CD4-positive, alpha-beta T cell (primary cell): ENCODE measurements at places on chromosomes 7 and 10.
A peak's percentile ranks its signal among the peaks of the same experiment; 100 is the strongest.

GRCh38 chr7:107660381-107661080 lies at the start of gene SLC26A4:
TSS of gene SLC26A4 (plus strand) at chr7:107660828. CDS start at chr7:107661642, 814 bp downstream.
- DNase-seq = no peak

- no peak for DNase-seq
Measured at GRCh38 chr10:30284865-30285594, 64.0 kb downstream of the MTPAP start.

DNA sequence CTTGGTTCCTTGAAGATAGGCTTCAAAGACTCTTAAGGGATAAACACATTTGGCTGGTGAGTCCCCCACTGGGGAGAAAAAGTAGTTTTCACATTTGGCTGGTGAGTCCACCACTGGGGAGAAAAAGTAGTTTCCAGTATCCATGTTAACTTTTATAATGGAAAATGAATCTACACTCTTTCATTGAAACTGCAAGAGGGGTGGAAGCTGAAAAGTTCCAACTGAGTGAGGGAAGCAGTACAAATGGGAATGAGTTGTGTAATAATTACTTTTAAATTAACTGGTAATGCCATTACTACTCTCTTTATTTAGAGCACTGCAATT lies 153.9 kb downstream of the MLLT10 start:
- no peak for DNase-seq

DNA sequence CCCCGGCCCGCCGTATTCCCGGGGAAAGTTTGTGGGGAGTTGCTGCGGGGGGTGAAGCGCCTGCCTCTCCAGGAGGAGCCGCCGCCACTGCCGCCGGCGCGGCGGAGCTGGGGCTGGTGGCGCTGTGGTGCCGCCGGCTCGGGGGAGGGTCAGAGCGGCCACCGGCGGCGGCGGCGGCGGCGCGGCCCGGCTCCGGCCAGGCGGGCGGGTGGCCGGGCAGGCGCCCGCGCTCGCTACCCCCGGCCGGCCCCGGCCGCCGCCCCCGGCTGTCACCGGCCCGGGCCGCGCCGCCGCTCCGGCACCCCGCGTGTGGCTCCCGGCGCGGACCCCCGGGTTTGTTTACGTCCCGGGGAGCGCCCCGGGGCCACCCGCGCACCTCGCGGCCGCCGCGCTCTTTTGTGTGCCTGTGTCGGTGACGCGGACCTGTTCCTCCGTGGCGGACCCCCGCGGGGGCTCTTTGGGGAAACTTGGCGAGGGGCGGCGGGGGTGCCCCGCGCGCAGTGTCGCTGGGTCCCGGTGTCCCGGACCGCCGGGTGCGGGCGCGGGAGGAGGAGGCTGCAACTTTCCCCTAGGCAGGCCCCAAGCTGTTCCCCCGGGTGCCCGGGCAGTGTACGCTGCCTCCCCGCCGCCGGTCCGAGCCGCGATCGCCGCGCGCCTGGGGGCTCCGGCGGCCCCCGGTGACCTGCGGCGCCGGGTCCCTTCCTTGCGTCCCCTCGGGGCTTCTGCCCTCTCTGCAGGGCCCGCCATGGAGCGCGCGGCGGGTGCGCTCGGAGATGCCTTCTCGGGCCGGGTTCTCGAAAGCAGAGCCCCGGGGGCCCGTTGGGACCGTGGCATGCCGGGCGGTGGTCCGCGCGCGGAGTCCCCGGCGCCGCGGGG lies 593 bp upstream of the CUX1 start:
- no peak for DNase-seq

DNA sequence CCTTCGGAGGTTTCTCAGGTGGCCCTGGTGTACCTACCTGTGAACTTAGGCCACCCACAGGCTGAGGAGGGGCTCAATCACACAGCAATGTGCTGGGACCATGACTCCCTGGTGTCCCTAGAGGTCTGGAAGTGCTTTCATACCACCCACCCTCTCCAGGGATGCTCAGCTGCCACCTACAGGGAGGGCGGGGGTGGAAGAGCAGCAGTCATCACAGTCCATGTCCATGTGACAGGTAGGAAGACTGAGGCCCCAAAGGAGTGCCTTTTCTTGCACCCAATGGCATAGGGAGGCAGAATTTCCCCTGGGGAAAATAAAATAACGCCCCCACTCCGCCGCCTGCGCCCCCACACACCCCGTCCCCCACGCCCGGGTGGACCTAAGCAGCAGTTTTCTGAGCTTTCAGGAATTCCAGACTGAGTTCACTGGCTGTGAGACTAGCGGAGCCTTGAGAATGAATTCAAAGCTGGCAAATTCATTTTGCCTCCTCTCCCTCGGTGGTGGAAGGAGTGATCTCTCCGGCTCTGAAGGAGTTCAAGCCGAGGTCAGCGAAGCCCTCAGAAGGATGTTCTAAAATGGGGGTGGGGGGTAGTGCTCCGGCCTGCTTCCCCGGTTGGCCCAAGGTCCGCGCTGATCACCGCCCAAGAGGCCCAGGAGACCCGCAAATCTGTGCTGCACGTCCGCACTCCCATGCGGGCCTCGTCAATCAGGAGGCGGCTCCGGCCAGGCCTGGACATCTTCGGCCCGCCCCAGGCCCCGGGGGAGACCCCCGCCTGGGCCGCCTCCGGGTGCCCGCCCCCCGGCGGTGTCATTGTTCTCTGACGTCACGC lies 2.1 kb upstream of the ZMIZ1 start:
- DNase-seq = no peak

DNA sequence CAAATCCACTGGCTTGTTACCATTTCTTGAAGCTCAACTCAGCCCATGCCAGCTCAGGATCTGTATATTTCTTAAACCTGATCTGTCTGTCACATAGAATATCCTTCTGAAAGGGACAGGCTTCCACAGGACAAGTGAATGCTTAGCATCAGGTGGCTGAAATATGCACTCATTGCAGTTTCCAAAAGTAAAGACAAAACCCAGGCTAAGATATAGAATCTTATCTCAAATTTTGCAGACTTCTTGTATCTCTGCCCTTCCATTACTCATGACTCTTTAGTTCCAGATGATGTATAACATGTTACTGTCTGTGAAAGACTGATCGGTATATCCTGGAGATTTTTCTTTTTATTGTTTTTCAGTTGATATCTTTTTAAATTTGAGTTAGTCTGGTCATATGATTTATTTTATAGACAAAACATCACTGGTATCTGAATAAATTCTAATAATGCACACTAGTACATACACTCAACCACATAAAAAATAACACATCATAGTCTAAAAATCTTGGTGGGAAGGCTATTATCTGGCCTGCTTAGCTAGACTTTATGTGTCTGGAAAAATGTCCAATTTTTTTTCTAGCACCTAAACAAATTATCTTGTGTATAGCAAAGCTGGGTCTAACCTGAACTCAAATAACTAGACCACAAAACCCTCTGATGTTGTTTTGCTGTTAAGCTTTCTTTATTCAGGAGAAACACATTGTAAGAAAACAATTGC lies 182.6 kb downstream of the ADAM12 start:
- no peak for DNase-seq

DNA sequence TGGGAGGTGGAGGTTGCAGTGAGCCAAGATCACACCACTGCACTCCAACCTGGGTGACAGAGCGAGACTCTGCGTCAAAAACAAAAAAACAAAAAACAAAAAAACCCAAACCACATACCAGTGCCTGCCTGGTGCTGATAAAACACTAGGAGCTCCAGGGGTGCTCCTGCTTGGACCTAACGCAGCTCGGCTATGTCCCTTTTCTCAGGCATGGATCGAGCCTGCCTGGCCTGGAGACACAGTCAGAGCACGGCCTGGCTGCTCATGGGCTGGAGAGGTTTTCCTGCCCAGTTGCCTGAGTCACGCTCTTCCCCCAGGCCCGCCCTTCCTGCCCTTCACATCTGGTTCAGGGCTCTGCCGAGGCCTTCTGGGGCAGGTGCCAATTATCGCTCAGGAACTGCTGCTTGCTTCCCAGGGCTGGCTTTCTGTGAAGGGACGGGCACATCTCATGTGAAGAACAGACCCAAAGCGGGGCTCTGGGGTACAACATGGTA lies 12.6 kb upstream of the NPFFR1 start:
- DNase-seq = no peak

GRCh38 chr10:84340187-84340586 lies 11.8 kb downstream of the CCSER2 start:
- DNase-seq = no peak

- DNase-seq = peak; percentile 37
Measured at GRCh38 chr10:113273181-113274163, 279.4 kb upstream of the HABP2 start.

DNA sequence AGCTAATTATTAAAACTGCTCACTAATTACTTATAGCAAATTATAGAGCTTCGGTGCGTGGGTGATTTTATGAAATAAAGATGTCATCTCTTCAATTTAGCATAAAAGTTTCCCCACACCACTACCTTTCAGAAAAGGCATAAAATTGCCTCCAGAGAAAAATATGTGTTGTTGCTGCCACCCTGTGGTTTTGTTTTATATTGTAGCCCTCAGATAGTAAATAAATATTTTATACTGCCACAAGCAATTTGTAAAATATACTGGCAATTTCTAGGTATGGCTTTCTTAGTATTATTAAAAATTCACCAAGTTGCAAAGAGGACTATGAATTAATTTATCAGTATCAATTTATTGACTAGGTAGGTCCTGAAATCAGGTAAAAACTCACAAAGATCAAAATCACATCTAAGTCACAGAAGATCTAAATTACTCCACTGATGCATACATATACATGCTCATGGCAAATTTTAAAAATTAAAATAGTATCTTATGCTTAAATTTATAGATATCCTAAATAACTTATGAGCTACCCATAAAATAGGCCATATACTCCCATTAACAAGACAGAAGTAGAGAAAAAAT lies 26.5 kb downstream of the ASNS start:
- DNase-seq = no peak

DNA sequence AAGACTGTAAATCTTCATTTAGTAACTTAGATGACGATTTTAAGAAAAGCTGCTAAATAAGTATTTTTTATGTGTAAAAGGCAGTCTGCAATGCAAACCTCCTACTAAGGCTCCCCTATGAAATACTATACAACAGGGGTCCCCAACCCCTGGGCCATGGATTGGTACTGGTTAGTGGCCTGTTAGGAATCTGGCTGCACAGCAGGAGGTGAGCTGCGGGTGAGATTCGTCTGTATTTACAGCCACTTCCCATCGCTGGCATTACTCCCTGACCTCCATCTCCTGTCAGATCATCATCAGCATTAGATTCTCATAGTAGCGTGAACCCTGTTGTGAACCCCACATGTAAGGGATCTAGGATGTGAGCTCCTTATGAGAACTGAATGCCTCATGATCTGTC lies 580.4 kb downstream of the MAGI2 start:
- no peak for DNase-seq

- no peak for DNase-seq
Measured at GRCh38 chr10:34816501-34817002, 1.5 kb upstream of the PARD3 start.

- no peak for DNase-seq
Measured at GRCh38 chr10:14146025-14146424, 184.7 kb downstream of the FRMD4A start.
